Suppressor macrophage (primary cell): ENCODE measurements at places on chromosomes 11 and 22.

- DNase-seq, result peak; percentile 77
Observed at GRCh38 chr22:42946546-42947198, 68.3 kb downstream of the PACSIN2 start.

GRCh38 chr11:69661413-69661715, 13.8 kb downstream of the LTO1 start:
- no peak for DNase-seq

- DNase-seq, result no peak
Observed at GRCh38 chr11:134510233-134511040, 98.4 kb upstream of the B3GAT1 start.

DNA sequence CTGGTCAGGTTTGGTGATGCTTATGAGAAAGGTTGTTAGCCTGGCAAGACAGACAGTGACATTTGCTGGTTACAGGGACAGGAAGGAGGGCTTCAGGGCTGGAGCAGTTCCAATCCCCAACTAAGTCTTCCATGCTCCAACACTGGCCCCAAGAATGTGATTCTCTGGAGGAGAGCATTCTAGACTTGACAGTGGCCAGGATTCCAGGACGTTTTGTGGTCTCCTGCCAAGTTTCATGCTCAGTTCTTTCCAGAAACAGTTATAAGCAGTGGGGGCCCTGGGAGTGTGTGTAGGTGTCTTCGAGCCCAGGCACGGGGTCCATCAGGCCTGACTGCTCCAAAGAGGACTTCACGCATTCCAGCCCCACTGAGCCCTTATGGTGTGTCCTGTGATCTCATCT, 8.9 kb upstream of the GRK3 start:
- no peak for DNase-seq

- DNase-seq, result peak; percentile 90
Observed at GRCh38 chr11:70358753-70359152, 39.6 kb upstream of the CTTN start.

DNA sequence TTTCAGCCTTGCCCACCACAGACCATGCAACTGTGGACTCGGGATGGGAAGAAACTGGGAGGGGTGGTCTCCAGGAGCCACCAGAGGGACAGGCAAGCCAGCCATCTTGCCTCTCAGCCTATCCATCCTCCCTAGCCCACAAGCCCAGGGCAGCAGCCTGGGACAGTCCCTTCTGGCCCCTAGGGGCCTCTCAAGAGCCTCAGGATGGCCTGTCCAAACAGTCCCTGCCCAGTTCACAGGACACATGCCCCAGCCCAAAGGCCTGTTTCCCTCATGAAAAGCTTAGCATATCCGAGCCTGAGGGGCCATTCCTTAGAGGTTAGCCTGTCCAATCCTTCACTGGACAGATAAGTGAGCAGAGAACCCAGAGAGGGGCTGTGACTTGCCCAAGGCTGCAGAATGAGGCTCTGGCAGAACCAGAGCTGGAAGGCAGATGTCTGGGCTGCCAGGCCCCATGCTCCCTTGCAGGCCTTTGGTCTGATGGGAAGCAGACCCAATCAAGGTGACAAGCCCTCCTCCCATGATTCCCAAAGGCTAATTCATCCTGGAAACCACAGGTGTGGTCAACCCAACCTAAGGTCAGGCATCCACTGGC, 28.2 kb downstream of the LRRC10B start:
- DNase-seq, result no peak

DNA sequence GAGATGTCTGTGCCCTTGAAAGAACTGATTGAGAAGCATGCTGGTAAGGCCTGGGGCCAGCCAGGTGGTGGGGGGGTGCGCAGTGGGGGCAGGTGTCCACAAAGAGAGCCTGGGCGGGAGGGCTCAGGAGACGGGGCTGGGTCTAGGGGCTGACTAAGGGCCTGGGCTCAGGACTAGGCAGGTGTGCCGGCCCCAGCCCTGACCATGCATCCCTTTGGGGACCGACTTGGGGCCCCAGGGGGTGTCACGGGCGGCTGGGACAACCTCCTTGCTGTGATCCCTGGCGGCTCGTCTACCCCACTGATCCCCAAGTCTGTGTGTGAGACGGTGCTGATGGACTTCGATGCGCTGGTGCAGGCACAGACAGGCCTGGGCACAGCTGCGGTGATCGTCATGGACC, 4.4 kb downstream of the NDUFV1 start:
- DNase-seq, result no peak

DNA sequence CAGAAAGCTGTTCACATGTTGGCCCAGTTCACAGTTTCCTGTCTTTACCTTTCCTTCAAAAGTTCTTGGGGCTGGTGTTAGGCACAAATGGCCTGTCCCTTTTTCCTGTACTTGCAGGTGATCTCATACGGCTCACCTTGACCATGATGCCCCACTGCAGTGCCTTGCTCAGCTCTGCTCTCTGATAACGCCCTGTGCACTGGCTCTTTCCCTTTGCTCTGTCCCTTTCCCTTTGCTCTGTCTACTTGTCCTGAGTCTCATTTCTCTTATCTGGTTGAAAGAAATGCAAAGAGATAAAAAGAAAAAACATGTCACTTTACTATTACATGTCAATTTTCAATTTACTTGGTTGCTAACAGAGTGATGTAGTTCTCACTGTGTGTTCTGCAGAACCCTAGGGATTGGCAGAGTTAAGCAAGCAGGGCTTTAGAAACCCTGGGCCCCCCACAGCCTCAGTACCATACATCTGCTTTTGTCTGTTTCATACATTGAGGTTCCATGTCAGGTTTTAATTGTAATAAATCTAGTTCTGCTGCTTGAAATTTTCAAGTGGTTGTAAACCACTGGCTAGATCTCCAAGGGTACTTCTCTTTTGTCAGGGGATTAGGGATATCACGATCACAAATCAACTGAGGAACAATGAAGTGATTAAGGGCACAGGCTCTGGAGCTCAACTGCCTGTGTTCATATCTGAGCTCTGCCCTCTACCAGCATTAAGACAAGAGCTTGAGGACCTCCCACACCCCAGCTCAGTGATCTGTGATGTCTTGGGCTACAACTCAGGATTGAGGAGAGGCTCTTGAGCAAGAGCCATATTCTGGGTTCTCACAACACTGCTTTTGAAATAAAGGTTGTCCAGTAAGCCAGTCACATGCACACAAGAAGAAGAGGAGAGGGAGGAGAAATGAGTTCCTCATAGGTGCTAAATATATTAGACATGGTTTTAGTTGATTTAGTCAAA, 16.3 kb upstream of the SORL1 start:
- DNase-seq, result peak; percentile 79

DNA sequence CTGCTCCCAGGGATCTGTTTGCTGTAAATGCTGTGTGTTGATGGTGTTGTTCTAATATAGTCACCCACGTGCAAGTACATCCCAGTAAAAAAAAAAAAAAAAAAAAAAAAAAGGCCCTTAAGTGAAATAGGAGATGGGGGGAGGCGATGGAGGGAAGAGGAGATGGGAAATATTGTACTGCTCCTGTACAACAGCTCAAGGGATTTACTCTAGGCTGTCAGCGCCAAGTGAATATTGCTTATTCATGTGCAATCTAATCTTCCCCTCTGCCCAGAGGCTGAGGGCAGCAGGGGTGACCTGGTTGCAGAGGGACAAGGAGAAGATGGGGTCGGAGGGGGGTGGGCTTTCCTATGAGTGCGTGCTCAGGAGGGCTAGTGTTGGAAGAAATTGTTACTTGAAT, 206.2 kb upstream of the CADM1 start:
- DNase-seq, result no peak

DNA sequence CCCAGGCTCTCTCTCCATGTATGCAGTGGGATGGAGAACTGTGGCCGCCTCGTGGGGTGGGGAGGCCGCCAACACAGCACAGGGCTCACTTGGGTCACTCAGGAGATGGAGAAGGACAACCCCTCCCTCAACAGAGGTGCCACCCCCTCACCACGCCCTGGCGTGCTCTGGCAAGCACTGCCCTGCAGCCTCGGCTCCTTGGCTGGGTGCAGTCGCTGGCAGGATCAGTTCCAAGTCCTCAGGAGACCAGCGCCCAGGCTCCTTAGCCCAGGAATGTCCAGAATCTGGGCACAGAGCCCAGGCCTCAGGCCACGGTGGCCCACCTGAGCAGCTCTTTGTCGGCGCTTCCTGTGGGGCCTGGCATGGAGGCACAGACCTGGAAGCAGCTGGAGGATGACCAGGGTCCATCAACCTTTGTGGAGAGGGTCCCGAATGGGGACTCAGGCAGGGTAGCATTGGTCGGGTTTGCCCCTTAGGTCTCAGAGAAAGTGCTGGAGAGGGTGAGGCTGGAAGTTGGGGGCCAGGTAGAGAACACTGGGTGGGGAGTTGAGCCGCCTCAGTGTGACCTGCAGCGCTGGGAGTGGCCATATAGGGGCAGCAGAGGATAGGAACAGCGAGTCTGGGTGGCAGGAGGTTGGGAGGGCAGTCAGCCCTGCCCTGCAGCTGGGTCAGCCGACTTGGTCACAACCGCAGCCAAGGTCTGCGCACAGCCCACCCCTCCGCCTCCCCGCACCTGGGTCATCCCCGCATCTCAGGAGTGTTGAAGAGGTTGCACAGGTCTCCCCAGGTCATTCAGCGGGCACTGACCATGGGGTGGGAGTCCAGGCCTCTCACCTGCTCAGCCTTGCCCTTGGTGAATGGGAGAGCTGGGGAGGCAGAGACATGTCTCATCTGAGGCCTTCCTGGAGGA, 8.2 kb downstream of the SUSD2 start:
- peak; percentile 84 for DNase-seq

DNA sequence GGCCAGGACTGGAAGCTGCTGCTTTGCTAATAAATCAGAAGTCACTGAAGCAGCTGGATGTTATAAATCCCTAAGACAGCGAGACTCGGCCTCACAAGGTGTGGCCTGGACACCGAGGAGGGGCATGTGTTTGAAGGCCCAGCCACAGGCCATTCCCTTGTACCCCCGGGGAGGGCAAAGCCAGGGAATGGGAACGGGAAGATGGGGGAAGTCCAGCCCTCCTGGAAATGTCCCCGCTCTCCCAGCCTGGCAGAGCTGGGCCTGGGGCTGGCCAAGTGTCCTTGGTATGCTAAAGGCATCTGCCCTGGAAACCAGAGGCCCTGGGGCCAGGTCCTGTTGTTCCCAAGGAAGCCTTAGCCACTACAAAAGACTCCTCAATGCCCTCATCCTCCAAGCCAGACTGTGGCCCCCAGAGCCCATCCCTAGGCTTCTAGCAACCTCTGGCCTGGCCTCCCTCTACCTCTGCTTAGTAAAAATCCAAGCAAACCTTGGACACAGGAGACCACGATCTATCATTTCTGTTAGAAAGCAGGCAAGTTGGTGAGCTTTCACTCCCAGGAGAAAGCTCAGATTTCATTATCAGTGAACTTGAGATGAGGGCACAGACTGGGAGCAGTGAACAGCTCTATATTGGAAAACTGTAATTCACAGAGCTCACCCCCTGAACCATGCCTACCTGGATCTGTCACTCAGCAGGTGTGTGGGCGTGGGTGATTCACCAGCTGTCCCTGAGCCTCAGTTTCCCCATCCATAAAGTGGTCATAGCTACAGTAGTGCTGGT, 11.0 kb downstream of the CHST1 start:
- no peak for DNase-seq

DNA sequence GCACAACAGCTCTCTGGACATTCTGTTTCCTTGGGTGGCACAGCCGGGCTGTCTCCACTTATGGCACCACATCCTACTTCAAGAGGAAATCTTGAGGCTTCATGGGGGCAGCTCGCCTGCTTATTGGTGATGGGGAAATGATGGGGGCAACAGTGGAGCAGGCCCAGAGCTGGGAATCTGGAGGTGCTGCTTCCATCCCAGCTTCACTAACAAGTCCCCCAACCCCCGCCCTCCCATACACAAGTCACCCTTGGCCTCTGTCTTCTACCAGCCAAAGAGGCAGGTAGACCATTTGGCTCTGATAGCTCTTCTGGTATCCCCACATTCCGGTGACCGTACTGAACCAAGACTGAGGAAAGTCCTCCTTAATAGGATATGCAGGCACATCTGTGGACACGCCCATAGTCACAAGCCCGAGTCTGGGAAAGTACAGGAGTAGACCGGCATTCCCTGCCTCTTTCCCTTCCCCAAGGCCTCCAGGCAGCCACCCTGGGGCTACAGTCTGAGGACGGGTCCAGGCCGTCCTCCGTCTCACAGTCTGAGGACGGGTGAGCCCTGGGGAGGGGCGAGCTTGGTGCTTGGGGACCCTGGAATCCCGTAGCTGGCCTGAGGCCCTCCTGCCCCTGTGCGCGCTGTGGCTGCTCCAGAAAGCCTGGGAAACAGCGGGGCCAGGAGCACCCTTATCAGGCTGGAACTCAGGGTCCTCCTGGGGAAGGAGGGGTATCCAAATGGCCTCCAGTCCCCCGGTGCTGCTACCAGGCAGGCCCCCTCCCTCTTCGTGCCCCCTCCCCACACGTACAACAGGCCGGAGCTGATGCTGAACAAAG, 145.6 kb downstream of the FEZ1 start:
- DNase-seq, result no peak

GRCh38 chr11:119873761-119874421, 144.9 kb upstream of the NECTIN1 start:
- no peak for DNase-seq

GRCh38 chr11:119921571-119921970, 192.6 kb upstream of the NECTIN1 start:
- DNase-seq, result no peak

DNA sequence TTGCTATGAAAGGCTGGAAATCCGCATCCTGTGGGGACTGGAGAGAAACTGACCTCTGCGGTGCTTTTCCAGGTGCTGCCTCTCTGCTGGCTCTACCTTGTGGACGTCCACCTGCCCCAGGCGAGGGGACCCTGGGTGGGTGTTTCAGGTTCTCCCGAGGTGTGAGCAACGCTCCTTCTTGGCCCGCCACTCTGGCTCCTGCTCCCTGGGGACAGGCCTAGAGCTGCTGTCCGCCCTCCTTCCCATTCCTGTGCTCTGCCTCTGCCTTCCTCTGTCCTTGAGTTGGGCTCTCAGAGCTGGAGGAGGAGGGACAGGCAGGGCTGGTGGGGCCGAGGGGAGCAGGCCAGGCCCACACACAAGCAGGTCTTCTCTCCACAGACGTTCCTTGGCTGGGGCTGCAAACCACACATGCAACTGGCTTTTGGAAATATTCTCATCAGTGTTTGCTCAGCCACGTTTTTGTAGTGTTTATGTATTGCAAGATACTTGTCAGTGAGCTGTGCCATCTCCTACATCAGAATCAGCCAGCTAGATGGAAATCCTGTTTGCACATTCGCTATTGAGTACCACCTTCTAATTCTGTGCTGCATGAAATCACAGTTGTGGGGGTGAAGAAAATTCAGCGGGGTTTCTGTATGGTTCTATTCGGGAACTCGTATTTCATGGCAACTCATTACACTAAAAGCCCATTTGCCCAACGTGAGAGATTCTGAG, 1115.0 kb downstream of the BRD1 start:
- no peak for DNase-seq

GRCh38 chr11:119807402-119807801, 78.4 kb upstream of the NECTIN1 start:
- no peak for DNase-seq

- DNase-seq, result no peak
Observed at GRCh38 chr22:43479301-43479950, 67.6 kb downstream of the MPPED1 start.
